ENCODE measurements at places on chromosomes 6 and 20.

DNA sequence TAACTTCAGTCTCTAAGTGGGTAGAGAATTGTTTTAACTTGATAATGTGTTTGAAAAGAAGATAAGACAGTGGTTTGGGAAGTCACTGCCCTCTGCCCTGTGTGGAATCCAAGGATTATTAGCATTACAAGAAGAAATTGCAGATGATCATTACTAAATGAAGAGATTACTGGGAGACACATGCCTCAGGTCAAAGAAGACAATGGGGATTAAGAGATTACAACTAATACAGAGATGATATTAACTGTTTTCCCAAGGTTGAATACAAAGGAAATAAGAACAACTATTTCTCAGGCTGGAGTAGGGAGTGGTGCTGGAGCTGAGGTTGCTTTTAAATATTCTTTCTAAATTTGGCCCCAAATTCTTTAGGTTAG is 166.0 kb downstream of the TRMT11 start:
- no peak for DNase-seq

GRCh38 chr6:3697609-3698008 is 53.9 kb downstream of the PXDC1 start:
- DNase-seq: peak; percentile 58

DNA sequence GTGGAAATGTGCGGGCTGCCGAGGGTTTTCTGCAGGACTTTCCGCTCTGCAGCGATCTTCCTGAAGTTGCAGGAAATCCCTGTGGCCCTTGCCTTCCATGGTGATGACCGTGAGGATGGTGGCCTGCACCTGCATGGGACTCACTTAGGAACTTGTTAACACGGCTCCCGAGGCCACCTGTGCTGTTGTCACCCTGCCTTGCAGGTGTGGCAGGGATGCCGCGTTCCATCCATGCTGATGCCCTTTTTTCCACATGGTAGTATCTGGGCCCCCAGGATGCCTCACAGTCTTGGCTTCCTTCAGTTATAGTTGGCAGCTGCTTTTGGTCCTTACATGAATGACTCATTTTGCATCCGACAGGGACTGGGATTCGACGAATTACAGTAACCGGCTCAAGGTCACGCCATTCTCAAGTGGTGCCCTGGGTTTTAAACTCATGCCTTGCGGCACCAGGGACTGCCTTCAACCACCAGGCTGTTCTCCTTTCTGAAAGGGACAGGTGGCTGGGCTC is 37.2 kb downstream of the SYNJ2 start:
- no peak for DNase-seq

- no peak for DNase-seq
These were observed 23.8 kb downstream of the LY86 start for GRCh38 chr6:6612308-6612707.

- DNase-seq: no peak
These were observed 137.5 kb downstream of the BTBD3 start for GRCh38 chr20:12055161-12055560.

GRCh38 chr6:168371185-168371584 is 51.6 kb upstream of the DACT2 start:
- DNase-seq: no peak

GRCh38 chr6:6221787-6222535 is 98.5 kb downstream of the F13A1 start:
- no peak for DNase-seq

DNA sequence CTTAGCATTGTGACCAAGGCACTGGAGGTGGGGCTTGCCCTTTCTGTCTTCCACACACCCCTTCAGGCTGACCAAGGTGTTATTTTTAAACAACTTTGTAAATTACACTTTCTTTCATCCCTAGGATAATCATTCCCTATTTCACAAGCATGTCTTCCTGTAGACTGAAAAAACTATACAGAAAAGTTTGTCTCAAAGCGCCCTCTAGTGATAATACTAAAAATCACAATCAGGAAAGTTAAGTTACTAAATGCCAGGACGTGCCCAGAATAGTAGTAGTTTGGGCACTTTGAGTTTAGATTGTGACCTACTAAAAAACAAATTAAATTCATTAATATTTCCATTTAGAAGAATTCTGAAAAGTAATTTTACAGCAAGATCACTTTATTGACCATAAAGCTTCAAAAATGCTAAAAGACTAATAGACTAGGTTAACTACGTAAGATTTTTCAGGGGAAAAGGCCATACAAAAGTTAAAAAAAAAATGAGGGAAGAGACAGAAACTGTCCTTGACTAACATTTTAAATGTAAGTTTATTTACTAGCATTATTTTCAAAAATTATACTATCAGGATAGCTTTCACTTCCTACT is 123.3 kb upstream of the DUSP22 start:
- peak; percentile 10 for DNase-seq

DNA sequence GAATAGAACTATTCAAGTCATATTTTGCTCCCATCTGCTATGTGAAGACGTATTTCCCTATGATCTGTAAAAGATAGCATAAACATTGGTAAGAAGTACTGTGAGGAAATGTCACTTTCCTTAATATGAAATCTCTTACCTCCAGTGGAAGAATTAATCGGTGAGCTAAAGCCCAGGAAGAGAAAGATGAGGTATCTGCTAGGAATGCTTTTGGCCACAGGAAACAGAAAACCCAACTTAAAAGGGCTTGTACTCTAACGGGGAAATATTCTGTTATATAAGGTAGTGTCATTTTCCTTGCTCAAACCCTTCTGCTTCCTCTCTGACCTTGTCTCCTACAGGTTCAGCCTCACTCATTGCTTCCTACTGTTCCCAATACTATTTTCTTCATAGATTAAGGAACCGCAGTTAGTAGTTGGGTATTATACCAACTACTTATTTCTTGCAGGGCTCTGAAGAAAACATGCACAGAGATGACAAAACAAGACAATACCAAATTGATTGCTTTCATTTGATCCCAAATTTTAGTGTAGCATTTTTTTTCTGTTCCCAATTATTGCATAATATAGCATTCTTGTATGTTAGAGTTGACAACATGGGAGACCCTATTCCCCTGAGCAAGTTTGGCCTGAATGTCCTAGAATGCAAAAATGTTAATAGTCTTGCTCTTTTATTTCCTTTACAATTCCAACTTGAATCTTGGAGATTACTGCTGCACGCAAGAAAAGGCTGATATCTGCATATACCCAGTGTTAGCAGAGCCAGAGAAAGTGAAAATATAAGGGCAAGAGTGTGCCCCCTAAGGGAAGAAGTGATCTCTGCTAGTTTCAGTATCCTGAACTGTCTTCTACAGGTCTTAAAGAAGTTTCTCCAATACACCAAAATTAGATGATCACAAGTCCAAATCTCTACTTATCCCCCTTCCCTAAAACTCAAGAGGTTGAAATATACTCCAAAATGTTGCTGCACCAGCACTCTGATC is 65.3 kb downstream of the AFG1L start:
- no peak for DNase-seq

- no peak for DNase-seq
These were observed 126.6 kb upstream of the RUNX2 start for GRCh38 chr6:45201484-45201883.

GRCh38 chr20:45592574-45593189 is 13.6 kb upstream of the WFDC8 start:
- DNase-seq: peak; percentile 65

DNA sequence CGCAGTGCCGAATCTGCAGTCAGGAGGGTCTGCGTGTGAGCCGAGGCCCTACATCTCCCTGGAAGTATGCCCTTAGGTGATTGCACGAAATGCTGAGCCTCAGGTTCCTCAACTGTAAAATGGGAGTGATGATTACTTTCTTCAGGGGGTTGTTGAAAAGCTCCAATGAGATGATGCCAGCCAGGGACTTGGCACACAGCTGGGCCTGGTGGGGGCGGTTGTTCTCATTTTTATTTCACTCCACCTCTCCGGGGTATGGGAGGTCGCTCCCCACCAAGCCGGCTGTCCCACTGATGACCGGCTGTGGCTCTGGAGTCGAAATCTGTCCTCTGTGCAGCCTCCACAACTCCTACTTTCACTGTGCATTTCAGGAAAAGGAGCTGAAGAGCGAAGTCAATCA is 8.1 kb downstream of the PCK1 start:
- no peak for DNase-seq

GRCh38 chr6:10369896-10370295 is 45.0 kb downstream of the TFAP2A start:
- no peak for DNase-seq

DNA sequence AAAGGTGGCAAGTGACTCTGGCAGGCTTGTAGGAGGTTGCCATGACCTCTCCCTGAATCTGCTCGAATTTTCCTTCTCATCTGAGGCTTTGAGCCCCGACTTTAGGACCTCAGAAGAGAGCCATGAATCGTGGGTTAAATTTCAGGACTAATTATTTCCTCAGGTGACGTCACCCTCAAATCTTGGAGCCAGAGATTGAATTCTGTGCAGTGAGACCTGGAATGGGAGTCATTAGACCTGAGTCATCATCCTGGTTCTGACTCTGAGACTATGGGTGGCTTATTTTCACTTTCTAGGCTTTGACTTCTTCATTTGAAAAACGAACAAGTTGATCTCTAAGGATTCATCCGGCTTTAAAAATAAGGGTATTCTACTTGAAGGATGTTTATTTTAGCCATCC is 48.5 kb upstream of the PDYN start:
- peak; percentile 71 for DNase-seq

- DNase-seq: no peak
These were observed 12.1 kb downstream of the TRAPPC3L start for GRCh38 chr6:116533233-116533957.

DNA sequence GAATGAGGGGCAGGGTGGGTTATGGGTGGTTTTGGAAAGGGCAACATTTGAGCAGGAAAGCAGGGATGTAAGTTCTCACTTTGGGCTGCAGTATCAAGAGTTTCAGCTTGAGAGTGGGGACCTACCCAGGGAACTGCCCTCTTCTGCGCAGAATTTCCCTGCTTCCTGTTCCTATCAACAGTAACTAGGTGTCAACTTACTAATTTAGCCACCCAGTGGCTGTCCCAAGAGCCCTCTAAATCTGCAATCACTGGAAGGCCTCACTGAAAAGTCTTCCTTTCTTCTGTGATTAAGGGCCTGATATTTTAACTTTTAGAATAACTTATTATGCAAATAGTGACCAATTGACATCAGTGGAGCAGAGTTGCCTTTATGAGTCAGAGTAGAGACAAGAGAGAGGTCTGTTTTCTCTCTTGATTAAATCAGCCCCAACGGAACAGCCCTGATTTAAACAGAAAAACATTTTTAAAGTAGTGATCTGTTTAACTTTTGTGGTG is 118.2 kb upstream of the RIPOR2 start:
- DNase-seq: no peak

GRCh38 chr20:30513050-30513628 is 744.3 kb upstream of the DEFB115 start:
- DNase-seq: no peak

GRCh38 chr6:145669627-145670034 is 65.7 kb downstream of the EPM2A start:
- peak; percentile 16 for DNase-seq

DNA sequence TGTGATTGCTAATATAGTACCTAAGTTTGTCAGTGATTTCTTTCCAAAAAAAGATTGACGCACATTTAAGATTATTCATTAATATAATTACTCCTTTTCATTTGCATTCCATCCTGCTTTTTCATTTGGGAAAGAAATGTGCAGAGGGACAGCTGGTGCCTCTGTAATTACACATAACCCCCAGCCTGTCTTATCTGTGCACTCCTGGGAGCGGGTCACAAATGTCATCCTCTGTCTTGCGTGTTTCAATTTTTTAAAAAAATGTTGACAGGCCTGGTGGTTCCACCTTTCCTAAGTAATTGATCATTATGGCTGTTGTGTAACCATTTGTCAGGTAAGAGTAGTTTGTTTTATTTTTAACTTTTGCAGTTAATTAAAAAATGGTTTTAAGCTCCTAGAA is 92.7 kb downstream of the SLX4IP start:
- DNase-seq: no peak

DNA sequence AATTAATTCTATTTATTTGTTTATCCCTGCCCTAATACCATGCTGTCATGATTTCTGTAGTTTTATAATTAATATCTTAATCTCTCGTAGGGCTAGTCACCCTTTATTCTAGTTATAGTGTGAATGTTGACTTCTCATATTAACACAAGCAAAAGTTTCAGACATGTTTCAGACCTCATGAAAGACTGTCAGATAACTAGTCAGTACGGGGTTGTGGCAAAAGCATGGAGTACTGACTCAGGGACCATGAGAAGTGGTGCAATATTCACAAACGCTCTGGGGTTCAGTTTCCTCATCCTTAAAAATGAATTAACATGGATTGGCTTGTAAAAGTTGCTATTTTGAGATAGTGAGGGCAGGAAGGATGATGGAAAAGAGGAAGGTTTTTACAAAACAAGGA is 148.9 kb downstream of the TMEM200A start:
- DNase-seq: no peak

DNA sequence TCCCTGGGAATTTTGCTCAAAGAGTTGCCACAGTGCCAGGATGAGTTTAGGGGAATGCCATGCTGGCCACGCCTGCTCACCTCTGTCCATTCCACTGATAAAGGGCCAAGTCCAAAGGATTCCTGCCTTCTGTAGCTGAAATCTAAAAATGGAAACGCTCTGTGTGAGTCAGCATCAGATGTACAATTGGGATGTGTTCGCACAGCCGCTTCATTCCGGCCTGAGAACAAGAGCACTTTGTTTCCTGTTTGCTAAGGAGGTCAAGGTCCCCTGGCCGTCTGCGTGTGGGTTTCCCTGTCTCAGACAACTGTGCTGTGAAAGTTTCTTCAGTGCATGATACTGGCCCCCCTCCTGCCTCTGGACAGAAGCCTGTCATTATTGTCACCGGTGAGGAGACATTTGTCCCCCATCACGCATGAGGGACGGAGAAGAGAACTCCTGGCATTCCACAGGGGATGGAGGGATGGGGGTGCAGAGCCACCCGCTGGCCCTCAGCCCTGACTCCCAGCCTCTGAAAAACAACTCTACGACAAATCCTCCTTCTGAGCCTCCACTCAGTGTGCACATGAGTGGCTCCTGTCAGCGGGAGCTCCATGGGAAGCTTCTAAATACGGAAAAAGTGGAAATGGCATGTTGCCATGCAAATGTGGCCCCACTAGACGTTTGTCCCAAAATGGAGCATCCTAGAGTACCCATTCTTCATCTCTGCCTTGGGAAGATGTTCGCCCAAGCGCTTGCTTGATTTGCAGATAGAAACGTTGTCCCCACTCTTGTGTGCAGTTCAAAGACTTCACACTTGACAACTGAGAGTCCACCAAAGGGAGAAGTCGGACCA is 143.5 kb upstream of the AFDN start:
- peak; percentile 80 for DNase-seq

GRCh38 chr6:53926505-53926904 is 131.7 kb downstream of the LRRC1 start:
- DNase-seq: peak; percentile 52
